BE2C (cell line): ENCODE measurements at places on chromosomes 7 and 10.
A peak's percentile ranks its signal among the peaks of the same experiment; 100 is the strongest.

DNA sequence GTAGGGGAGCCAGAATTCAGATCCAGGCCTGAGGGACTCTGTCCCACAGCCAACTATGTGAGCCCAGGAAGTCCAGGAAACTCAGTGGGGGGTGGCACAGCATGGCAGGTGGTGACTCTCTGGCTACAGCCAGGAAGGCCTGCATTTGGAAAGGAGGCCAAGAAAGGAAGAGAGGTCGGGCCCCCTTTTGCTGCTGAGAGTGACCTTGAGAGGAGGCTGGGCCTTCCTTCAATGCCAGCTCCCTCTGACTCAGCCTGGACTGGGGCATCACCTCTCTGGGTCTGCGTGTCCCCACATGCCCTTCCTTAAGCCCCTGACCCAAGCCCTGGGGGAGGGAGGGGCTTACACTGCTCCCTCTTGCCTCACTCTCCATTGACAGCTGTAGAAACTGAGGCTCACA lies 6.4 kb upstream of the MYL10 start:
- no peak for DNase-seq

DNA sequence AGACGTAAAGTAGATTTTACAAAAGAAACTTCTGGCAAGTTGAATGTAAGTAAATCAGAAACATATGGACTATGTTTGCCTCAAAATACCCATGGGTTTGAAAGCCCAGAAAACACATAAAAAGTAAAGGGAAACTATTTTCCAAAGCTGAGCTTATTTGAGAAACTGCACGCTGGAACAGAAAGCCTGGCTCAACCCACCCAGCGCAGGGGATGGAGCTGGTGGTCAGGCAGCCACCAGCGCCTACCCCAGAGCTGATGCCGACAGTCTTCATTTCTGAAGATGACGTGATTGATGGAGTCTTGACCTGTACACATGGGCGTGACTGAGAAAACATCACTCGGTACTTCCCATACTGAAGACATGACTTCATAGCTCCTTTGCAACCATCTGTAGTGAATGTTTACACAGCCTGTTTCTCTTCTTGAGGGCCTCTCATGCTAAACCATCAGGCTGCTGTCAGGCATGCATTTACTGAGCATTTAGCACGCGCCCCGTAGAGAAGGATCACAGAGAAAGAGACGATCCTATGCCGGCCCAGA lies 232.6 kb upstream of the AUTS2 start:
- no peak for DNase-seq

GRCh38 chr10:97210543-97210960 lies 24.8 kb upstream of the SLIT1 start:
- peak; percentile 63 for DNase-seq

DNA sequence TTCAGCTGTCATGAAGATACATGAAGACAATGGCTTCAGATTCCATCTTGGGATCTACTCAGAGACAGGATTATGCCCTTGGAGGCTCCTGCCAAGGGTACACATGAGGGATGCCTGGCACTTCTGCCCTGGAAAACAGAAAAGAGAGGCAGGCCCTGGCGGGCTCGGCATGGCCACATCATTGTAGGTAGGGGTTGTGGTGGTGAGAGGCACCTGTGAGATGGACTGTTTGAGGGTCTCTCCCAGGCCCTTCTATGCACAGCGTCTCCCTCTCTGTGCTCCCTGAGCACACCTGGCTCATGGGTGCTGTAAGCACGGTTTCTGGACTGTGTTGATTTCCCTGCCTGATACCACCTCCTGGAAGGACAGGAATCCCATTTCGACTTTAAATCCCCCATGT lies 304.3 kb downstream of the GLRX3 start:
- no peak for DNase-seq

GRCh38 chr7:141562972-141563371 lies 11.8 kb downstream of the AGK start:
- no peak for DNase-seq

GRCh38 chr7:127632276-127632910 lies 14.5 kb upstream of the PAX4 start:
- no peak for DNase-seq

GRCh38 chr10:114634609-114634979 lies 23.5 kb downstream of the ABLIM1 start:
- DNase-seq = no peak

GRCh38 chr10:131109726-131110125 lies 201.8 kb downstream of the TCERG1L start:
- DNase-seq = no peak

GRCh38 chr10:118370499-118370898 lies 28.4 kb upstream of the FAM204A start:
- no peak for DNase-seq

- DNase-seq = no peak
Observed at GRCh38 chr10:124065382-124066125, 27.8 kb downstream of the CHST15 start.

DNA sequence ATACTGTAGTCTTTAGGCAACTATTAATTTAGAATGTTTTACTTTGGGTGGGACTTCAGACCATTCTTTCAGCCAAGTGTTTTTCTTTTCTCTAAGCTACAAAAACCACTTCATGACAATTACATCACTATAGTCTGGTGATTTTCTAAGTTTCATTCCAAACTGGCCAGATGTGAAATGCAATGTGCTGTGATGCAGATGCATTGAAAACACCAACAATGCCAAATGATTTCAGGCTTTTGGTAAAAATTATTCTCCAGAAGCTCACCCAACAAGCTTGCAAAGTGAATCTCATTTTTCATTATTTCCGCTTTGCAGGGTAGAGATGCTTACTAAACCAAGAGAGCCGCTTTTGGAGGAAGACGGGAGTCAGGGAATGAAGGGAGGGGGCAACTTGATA lies 118.4 kb upstream of the ANK3 start:
- no peak for DNase-seq

DNA sequence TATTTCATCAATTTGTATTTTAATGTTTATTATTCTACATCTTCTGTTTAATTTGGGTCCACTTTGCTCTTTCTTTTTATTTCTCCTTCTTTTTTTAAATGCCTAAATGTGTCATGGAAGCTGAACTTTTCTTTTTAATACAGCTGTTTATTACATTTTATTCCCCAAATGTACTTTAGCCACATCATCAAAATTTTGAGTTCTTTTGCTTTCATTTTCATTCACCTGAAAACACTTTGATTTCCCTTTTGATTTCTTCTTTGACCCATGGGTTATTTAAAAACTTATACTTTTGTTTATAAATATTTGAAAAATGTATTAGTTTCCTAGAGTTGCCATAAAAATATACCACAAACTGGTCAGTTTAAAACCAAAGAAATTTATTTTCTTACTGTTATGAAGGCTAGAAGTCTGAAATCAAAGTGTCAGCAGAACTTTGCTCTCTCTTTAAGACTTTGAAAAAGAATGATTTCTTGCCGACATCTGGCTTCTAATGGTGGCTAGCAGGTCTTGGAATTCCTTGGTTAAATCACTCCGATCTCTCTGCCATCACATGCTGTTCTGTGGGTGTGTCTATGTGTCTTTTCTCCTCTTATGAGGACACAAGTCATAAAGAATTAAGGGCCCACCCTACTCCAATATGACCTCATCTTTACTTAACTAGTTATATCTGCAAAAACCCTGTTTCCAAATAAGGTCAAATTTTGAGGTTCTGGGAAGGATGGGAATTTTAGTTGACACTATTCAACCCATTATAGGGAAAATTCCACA lies 225.5 kb downstream of the ANKRD7 start:
- no peak for DNase-seq

DNA sequence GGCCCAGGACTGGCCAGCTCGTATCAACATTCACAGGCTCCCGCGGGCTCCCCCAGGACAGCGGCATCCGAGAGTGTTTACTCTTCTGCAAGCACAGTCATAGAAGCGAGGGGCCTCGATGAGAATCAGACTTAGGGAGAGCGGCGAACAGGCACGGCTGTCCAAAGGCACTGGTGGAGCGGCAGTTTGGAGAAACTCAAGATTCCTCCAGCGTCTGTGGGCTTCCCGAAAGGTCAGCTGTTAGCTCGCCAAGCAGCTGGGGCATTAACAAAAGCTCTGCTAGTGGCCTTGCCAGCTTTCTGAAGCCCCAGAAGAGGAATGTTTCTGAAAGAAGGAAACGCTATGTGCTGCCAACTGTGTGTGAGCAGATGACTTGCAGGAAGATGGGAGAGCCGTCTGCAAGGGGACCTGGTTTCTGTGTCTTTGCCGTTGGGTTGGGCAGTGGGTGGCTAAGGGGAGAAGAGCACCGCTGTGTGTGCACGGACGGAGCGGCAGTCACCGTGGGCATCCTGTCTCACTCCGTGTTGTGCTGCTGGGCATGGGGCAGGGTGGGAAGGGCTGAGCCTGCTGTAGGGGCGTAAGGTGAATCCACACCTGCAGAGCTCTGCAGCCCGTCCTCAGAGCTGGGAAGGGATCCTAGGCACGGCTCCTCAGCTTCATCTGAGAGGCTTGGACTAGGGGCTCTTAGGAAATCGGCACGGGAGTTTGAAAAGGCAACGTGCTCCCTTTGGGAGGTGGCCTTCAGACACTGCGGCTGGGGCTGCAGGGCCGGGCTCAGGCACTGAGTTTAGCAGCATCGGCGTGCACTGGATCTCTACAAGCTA lies 42.1 kb downstream of the AMZ1 start:
- no peak for DNase-seq

GRCh38 chr10:35392482-35393228 lies 56.3 kb downstream of the CCNY start:
- DNase-seq = no peak

DNA sequence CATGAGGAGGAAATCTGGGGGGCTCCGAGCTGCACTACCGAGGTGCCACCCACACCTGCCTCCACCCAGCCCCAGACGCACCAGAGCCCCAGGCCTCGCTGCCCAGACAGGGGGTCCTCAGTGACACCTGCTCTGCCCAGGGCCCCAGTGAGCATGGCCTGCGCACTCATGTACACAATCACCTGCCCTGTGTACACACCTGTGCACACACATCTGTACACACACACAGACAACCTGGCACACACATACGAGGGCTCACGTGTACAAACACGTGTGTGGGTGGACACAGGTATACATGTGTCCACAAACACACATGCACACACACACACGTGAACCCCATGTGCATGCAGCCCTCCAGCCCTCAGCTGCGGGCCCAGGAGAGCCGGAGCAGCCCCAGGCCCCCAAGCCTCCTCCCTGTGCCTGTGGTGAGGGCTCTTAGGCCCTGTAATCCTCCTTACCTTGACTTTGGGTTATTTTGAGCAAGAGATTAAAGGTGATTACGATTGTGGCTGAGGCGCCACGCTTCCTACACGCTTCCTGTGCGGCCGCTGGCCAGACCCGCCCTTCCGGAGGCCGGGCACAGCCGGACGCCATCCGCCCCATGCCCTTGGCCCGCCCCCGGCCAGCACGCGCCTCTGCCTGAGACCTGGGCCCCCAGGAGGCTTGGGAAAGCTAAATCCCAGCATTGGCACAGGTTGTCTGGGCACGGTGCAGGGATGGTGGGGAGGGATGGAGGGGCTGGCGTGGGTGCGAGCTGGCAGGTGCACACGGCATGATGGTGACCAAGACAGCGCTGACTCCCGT lies 71.9 kb downstream of the ELFN1 start:
- no peak for DNase-seq

DNA sequence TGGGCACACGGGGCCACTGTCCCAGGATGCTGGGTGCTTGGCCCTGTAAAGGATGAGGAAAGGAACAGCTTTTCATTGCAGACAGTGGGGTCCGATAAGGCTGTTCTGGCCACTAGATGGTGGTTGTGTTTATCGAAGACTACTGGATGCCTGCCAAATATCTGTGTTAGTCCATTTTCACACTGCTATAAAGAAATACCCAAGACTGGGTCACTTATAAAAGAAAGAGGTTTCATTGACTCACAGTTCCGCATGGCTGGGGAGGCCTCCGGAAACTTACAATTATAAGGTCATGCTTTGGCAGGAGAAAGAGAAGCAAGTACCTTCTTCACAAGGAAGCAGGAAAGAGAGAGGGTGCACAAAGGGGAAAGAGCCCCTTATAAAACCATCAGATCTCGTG lies 32.2 kb upstream of the GARS1 start:
- DNase-seq = peak; percentile 37

- DNase-seq = no peak
Observed at GRCh38 chr7:129670656-129671055, 59.1 kb downstream of the NRF1 start.

DNA sequence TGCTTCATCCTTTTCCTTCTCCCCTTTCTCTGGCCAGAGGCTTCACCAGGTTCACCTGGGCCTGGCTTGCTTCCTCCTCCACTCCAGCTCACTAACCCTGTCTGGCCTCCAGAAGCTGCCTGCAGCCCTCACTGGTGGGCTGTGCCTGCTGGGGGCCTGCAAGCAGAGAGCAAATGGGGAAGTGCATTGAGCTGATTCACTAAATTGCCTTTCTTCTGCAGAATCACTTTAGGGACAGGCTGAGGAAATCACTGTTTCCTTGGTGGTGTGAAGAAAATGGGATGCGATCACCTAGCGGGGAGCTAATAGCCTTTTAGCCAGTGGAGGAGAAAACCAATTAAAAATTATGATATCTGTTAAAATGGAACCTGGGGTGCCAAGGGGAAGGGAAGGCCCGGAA lies 3.0 kb downstream of the RET start:
- DNase-seq = no peak

- no peak for DNase-seq
Observed at GRCh38 chr10:133276100-133276434, 601 bp downstream of the ADAM8 start.

GRCh38 chr7:44748948-44749731 lies 493 bp downstream of the ZMIZ2 start:
- no peak for DNase-seq

DNA sequence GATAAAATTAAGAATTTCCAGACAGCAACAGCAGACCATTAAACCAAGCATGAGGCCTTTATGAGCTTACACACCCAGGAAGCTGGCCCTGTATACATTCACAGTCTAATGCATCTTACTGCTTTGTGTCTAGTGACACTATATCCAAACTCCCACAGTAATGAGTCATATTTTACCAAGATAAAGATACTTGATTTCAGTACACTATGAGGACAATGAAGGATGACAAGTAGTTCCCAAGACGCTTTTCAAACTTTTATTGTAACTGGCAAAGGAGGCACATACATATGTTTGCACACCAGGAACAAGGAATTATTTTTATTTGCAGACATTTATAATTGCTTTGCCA lies 148.0 kb downstream of the TSPAN12 start:
- DNase-seq = no peak

DNA sequence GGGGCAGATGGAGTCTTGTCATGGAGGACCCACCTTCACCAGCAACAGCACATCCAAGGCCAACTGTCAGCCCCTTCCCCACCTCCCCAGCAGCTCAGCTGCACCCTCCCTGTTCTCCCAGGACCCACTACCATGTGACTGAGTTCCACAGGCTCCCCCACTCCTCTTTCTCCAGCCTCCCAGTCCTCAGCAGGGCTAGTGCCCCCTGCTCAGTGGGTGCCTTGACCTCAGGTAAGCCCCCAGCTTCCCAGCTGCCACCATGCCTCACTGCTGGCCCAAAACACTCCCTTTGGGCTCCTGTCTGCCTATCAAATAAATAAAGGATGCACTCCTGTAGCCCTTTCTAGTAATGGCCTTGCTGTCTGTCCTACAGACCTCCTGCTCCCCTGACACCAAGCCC lies 174.4 kb downstream of the SLIT1 start:
- DNase-seq = no peak

GRCh38 chr7:120925392-120925791 lies 25.2 kb upstream of the ING3 start:
- no peak for DNase-seq
